ENCODE measurements at places on chromosomes 3 and 15. TPM values are rescaled to one million over a fixed set of nuclear protein-coding genes. Genes with fewer than 3 reads are reported as not detected.

Gene ITGA11
- not detected for total RNA-seq

Gene PLA2G4E
- not detected for total RNA-seq

Gene LINS1
- 8.5 TPM for total RNA-seq

Gene EPB42
- total RNA-seq: not detected

Gene PROS1
- 5.8 TPM for total RNA-seq

Gene B3GALNT1
- total RNA-seq: 125 TPM

DNA sequence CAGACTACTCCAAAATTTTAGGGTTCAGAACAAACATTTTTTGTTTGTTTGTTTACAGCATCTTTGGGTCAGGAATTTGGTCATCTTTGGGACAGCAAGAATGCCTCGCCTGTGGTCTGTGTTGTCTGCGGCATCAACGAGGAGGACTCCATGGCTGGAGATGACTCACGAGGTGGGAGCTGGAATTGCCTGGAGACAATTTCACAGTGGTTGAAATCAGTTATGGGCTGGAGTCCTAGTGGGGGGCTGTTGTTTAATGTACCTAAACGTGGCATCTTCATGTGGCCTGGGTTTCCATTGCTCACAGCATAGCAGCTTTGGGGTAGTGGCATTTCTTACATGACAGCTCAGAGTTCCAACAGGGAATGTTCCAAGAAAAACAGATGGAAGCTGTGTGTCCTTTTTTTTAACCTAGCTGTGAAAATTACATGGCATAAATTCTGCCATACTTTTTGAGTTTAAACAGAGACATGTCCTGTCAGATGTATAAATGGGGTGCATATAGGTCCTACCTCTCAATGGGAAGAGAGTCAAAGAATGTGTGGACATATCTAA, 507.3 kb upstream of the CBLB start:
- no peaks in the 10 kb centered on the region for H3K4me1 ChIP-seq
- no peak overlapping the region for H3K4me3 ChIP-seq
- no peak overlapping the region for H3K27ac ChIP-seq
- no peaks in the 10 kb centered on the region for H3K27me3 ChIP-seq

GRCh38 chr3:62672988-62673313, 202.3 kb downstream of the CADPS start:
- H3K27ac ChIP-seq: no peak overlapping the region
- no peaks in the 10 kb centered on the region for H3K4me1 ChIP-seq
- no peak for DNase-seq

- H3K36me3 ChIP-seq: no peaks in the 10 kb centered on the region
- peak; percentile 52 for DNase-seq
- H3K4me3 ChIP-seq: no peak overlapping the region
- H3K27ac ChIP-seq: no peak overlapping the region
- no peaks in the 10 kb centered on the region for H3K27me3 ChIP-seq
- peaks cover 8% of the 10 kb centered on the region for H3K4me1 ChIP-seq
These were observed 160.9 kb downstream of the TBC1D5 start for GRCh38 chr3:17581421-17582080.

DNA sequence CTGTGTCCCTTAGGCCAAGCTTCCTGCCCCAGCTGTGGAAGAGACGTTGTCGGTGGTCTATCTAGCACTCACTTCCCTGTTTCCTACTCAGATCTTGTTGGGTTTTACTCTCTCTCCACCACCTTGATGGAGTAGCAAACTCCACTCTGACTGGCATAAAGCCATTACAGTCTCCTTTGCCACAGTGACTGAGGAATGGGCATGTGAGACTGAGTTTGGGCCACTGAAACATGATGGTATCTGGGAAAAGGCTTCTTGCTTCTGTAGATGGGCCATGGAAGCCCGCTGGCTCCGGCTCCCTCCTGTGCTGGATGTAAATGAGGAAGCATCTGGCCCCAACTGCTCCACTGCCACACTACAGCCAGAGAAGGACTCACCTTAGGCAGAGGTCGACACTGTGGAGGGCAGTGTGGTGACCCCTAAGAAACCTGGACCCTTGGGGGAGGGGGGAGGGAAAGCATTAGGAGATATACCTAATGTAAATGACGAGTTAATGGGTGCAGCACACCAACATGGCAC, 9.4 kb upstream of the CAMK1 start:
- 0 out of 2 replicates have a peak, but pooled peaks cover 3% of the 10 kb centered on the region for H3K36me3 ChIP-seq
- H3K27ac ChIP-seq: no peak overlapping the region
- no peak for DNase-seq
- H3K27me3 ChIP-seq: no peaks in the 10 kb centered on the region
- H3K4me3 ChIP-seq: no peak overlapping the region

GRCh38 chr3:189157232-189158007, 14.4 kb upstream of the TPRG1 start:
- no peaks in the 10 kb centered on the region for H3K36me3 ChIP-seq
- no peak overlapping the region for H3K27ac ChIP-seq
- H3K4me3 ChIP-seq: no peak overlapping the region

- H3K27me3 ChIP-seq: no peaks in the 10 kb centered on the region
- no peak overlapping the region for H3K4me3 ChIP-seq
- DNase-seq: no peak
- H3K4me1 ChIP-seq: peaks cover 15% of the 10 kb centered on the region
- no peak overlapping the region for H3K27ac ChIP-seq
These were observed 218.3 kb downstream of the CTNNB1 start for GRCh38 chr3:41417574-41417973.

- no peak overlapping the region for H3K27ac ChIP-seq
- H3K4me3 ChIP-seq: no peak overlapping the region
- no peaks in the 10 kb centered on the region for H3K36me3 ChIP-seq
- H3K27me3 ChIP-seq: peaks cover 37% of the 10 kb centered on the region
- DNase-seq: no peak
These were observed 970 bp downstream of the DPPA4 start for GRCh38 chr3:109336291-109336861.

DNA sequence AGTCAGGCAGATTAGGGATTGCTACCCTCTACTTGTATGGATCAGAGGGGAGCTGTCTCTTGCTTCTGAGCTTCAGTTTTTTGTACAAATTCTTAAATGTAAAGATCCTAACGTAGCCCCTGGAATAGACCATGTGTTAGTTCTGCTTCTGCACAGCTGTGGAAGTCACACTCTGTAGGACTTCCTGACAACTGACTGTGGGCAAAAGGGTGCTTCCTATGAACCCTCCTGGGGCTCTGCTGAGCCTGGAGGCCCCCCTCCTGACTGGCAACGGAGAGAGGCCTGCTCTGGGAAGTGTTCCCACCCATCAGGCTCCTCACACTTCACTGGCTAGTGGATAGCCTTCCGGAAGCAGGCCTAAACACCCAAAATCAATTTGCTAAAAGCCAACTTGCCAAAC, 131.0 kb downstream of the RPLP1 start:
- no peaks in the 10 kb centered on the region for H3K27me3 ChIP-seq
- H3K4me1 ChIP-seq: peaks cover 21% of the 10 kb centered on the region
- no peaks in the 10 kb centered on the region for H3K36me3 ChIP-seq
- no peak overlapping the region for H3K4me3 ChIP-seq
- DNase-seq: no peak
- no peak overlapping the region for H3K27ac ChIP-seq

DNA sequence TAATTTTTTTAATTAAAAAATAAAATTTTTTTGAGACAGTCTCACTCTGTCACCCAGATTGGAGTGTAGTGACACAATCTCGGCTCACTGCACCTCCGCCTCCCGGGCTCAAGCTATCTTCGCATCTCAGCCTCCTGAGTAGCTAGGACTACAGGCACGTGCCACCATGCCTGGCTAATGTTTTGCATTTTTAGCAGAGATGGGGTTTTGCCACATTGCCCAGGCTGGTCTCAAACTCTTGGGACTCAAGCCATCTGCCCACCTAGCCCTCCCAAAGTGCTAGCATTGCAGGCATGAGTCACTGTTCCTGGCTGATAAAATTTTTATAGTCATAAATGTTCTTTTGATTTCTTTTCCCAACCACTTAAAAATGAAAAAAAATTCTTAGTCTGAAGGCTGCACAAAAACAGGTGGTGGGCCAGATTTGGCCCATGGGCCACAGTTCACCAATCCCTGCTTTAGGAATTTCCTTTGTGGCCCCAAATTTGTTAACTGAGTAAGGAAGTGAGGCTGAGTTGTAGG, 9.2 kb downstream of the UBA5 start:
- peaks cover 13% of the 10 kb centered on the region for H3K4me1 ChIP-seq
- H3K27me3 ChIP-seq: no peaks in the 10 kb centered on the region
- H3K36me3 ChIP-seq: peaks cover 17% of the 10 kb centered on the region
- H3K4me3 ChIP-seq: no peak overlapping the region
- H3K27ac ChIP-seq: no peak overlapping the region
- DNase-seq: no peak

- H3K27ac ChIP-seq: no peak within 1 kb of the TSS
- no peaks in the 10 kb centered on the region for H3K27me3 ChIP-seq
- DNase-seq: no peak
- H3K4me3 ChIP-seq: no peak within 1 kb of the TSS
- no peaks in the 10 kb centered on the region for H3K4me1 ChIP-seq
- H3K36me3 ChIP-seq: no peaks in the 10 kb centered on the region
These were observed at the start of gene DNAJB8 for GRCh38 chr3:128466840-128467541. Gene DNAJB8 (minus strand): TSS chr3:128466890. CDS start chr3:128463245, 3,645 bp downstream.

- DNase-seq: no peak
- no peaks in the 10 kb centered on the region for H3K27me3 ChIP-seq
- H3K36me3 ChIP-seq: no peaks in the 10 kb centered on the region
These were observed 227.5 kb upstream of the EPHA3 start for GRCh38 chr3:88879905-88880304.

- H3K4me3 ChIP-seq: peak overlapping the region; percentile 37
- no peaks in the 10 kb centered on the region for H3K36me3 ChIP-seq
- H3K27me3 ChIP-seq: no peaks in the 10 kb centered on the region
- peak overlapping the region; percentile 88 for H3K27ac ChIP-seq
- DNase-seq: peak; percentile 89
- peaks cover 41% of the 10 kb centered on the region for H3K4me1 ChIP-seq
These were observed 7.0 kb upstream of the CTSH start for GRCh38 chr15:78951841-78952238.

DNA sequence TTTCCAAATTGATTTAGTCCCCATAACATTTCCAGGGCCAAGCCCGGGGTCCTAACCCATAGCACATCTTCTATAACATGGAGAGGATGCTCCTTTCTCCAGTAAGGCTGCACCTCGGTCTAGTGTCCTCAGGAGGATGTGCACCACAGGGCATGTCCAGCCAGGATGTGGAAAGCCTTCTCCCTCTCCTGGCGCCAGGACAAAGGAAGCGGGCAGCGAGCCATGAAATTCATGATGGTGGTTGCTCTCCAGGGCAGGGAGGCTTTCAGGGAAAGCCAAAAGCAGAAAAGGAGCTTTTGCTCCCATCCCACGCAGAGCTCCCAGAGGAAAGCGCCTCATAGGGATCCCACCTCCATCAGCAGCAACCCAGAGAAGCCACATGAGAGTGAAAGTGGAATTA, 220.0 kb downstream of the ADAMTSL3 start:
- peaks cover 11% of the 10 kb centered on the region for H3K4me1 ChIP-seq
- no peaks in the 10 kb centered on the region for H3K27me3 ChIP-seq
- H3K4me3 ChIP-seq: no peak overlapping the region
- DNase-seq: no peak
- no peaks in the 10 kb centered on the region for H3K36me3 ChIP-seq

GRCh38 chr3:192255839-192256238, 471.5 kb downstream of the FGF12 start:
- no peak overlapping the region for H3K4me3 ChIP-seq
- peaks cover 6% of the 10 kb centered on the region for H3K27me3 ChIP-seq
- DNase-seq: no peak
- no peak overlapping the region for H3K27ac ChIP-seq

- no peak overlapping the region for H3K27ac ChIP-seq
- no peaks in the 10 kb centered on the region for H3K36me3 ChIP-seq
- DNase-seq: no peak
- no peaks in the 10 kb centered on the region for H3K4me1 ChIP-seq
- H3K27me3 ChIP-seq: no peaks in the 10 kb centered on the region
These were observed 36.2 kb upstream of the CPNE4 start for GRCh38 chr3:132071043-132071442.
